Endothelial cell of umbilical vein (primary cell): ENCODE measurements at places on chromosomes 3 and 15. TPM values are rescaled to one million over a fixed set of nuclear protein-coding genes. Genes with fewer than 3 reads are reported as not detected.

CLK3 gene
- 97.9 and 121 TPM in 2 replicates for polyA plus RNA-seq

TGM4 gene
- polyA plus RNA-seq: 0.11 and 0.16 TPM in 2 replicates

LRTM1 gene
- polyA plus RNA-seq: not detected in 2 replicates

EPHB1 gene
- polyA plus RNA-seq: 1.3 and 1.4 TPM in 2 replicates

PYGO1 gene
- 1.4 and 1.9 TPM in 2 replicates for polyA plus RNA-seq

C3orf85 gene
- polyA plus RNA-seq: not detected in 2 replicates

ZCWPW2 gene
- polyA plus RNA-seq: 0.04 and 0.05 TPM in 2 replicates

CASR gene
- polyA plus RNA-seq: not detected in 2 replicates

FGD5 gene
- 45.4 and 49.6 TPM in 2 replicates for polyA plus RNA-seq

MYO5C gene
- polyA plus RNA-seq: 4.2 and 7.5 TPM in 2 replicates

SEMA3F gene
- polyA plus RNA-seq: 64.8 and 65.8 TPM in 2 replicates

HGD gene
- 0.18 and 0.33 TPM in 2 replicates for polyA plus RNA-seq

TM4SF4 gene
- polyA plus RNA-seq: not detected in 2 replicates

MUC20 gene
- 0.18 TPM in 1 of 2 replicates, not detected in the other for polyA plus RNA-seq

DRD3 gene
- polyA plus RNA-seq: not detected in 2 replicates

ECT2 gene
- polyA plus RNA-seq: 7.2 and 10.3 TPM in 2 replicates

PLSCR5 gene
- not detected in 2 replicates for polyA plus RNA-seq

UBAP1L gene
- polyA plus RNA-seq: 1.9 and 2.9 TPM in 2 replicates

HIGD2B gene
- polyA plus RNA-seq: not detected in 2 replicates

GRIP2 gene
- polyA plus RNA-seq: not detected in 2 replicates

HCLS1 gene
- 43.7 and 51.9 TPM in 2 replicates for polyA plus RNA-seq

C3orf22 gene
- polyA plus RNA-seq: not detected in 2 replicates

ACP3 gene
- polyA plus RNA-seq: not detected in 2 replicates

GPR62 gene
- polyA plus RNA-seq: 0.04 TPM in 1 of 2 replicates, not detected in the other

GAP43 gene
- polyA plus RNA-seq: 0.06 TPM in 1 of 2 replicates, not detected in the other

GOLGA6B gene
- not detected in 2 replicates for polyA plus RNA-seq

LRRC31 gene
- not detected in 2 replicates for polyA plus RNA-seq

IL16 gene
- polyA plus RNA-seq: 0.25 and 0.29 TPM in 2 replicates

TYRO3 gene
- polyA plus RNA-seq: 13.3 and 14.1 TPM in 2 replicates

CTSH gene
- 7.4 and 9.0 TPM in 2 replicates for polyA plus RNA-seq

SMCO1 gene
- not detected in 2 replicates for polyA plus RNA-seq

MESP2 gene
- polyA plus RNA-seq: 0.21 and 0.43 TPM in 2 replicates

LDHAL6B gene
- not detected in 2 replicates for polyA plus RNA-seq

RETNLB gene
- not detected in 2 replicates for polyA plus RNA-seq

TMC3 gene
- not detected in 2 replicates for polyA plus RNA-seq

SSUH2 gene
- polyA plus RNA-seq: not detected in 2 replicates
